ENCODE measurements at places on chromosomes 7 and 10.

- DNase-seq, result no peak
These were observed 64.9 kb downstream of the CTTNBP2 start for GRCh38 chr7:117808341-117808757.

DNA sequence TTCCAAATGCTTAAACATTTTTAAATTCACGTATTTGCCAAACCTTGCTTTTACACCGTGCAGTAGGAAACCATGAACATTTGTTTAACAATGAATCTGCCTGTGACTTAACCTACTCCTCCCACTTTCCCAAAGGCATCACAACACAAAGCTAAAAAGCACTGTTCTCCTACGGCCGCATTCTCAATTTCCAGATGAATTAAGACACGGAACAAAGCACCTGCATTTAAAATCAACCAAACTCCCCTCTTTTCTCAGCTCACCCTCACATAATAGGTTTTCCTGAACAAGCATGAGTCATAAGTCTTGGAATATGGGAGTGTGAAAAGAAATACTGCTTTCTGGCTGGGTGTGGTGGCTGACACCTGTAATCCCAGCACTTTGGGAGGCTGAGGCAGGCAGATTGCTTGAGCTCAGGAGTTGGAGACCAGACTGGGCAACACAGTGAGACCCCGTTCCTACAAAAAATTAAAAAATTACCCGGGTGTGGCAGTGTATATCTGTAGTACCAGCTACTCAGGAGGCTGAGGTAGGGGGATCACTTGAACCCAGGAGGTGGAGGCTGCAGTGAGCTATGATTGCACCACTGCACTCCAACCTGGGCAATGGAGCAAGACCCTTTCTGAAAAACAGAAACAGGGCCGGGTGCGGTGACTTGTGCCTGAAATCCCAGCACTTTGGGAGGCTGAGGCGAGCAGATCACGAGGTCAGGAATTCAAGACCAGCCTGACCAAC, 51.7 kb upstream of the CYTH3 start:
- no peak for DNase-seq

DNA sequence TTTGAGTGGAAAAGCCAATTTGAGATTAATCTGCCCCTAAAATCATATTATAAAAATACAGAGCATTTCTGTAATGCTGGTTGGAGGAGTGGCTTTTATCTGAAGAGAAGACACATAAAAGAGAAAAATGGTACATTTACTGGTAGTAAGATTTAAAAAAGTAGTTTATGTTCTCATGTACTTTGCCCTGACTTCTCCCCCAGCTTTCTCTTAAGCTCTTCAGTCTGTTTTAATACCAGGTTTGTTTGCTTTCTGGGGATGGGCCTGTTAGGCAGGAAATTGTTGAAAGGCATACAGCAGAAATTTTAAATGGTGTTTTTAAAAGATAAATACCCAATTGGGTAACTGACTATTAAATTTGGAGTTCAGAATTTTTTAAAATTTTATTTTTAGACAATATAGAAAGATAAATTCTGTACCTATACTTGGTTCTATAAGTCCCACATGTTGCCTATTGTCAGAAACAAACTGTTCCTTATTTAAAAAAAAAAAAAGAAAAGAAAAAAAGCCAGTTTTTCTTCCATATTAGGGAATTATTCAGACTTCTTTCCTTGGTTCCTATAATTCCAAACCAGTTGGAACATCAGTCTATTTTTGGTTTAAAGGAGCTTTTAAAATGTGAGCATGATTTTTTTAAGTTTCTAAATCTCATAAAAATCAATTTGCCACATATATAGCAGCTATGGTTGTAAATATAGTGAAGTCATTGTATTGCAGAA, 136.6 kb downstream of the ARID5B start:
- no peak for DNase-seq

GRCh38 chr7:148699024-148699781, 500 bp downstream of the CUL1 start:
- no peak for DNase-seq

Data from non-pigmented ciliary epithelial cell (primary cell).